ENCODE measurements at places on chromosomes 6 and 20.

GRCh38 chr6:16524380-16524707 lies 236.9 kb downstream of the ATXN1 start:
- DNase-seq = no peak

DNA sequence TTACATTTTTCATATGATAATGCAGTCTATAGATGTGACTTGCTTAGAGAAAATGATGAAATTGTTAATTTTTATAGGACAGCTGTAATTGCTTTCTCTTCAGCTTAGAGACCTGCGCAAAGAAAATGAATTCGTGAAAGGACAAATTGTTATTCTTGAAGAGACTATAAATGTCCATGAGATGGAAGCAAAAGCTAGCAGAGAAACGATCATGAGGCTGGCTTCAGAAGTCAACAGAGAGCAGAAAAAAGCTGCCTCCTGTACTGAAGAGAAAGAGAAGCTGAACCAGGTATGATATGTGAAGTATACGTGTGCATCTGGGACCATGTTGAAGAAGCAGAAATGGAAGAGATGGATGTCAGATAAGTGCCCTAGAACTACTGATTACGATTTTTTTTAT lies 54.4 kb downstream of the CCDC170 start:
- DNase-seq = no peak

DNA sequence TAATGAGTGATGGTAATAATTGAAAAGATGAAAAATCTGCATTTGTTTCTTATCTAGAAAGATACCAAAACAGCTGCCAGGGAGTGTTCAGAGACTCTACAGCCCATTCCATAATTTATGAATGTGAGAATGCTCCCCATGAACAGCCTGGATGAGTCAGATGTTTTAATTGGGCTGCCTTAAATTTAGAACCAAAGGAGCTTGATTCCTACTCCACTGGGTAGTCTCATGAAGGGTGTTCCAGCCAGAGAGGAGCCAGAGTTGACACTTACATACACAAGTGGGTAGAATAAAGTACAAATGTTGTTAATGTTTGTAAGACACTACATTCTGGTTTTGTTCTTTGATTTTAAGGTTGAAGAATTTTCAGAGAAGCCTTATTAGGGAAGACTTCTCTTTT lies 158.7 kb upstream of the PRND start:
- DNase-seq = no peak

- no peak for DNase-seq
Observed at GRCh38 chr6:24761851-24762250, 12.9 kb upstream of the GMNN start.

DNA sequence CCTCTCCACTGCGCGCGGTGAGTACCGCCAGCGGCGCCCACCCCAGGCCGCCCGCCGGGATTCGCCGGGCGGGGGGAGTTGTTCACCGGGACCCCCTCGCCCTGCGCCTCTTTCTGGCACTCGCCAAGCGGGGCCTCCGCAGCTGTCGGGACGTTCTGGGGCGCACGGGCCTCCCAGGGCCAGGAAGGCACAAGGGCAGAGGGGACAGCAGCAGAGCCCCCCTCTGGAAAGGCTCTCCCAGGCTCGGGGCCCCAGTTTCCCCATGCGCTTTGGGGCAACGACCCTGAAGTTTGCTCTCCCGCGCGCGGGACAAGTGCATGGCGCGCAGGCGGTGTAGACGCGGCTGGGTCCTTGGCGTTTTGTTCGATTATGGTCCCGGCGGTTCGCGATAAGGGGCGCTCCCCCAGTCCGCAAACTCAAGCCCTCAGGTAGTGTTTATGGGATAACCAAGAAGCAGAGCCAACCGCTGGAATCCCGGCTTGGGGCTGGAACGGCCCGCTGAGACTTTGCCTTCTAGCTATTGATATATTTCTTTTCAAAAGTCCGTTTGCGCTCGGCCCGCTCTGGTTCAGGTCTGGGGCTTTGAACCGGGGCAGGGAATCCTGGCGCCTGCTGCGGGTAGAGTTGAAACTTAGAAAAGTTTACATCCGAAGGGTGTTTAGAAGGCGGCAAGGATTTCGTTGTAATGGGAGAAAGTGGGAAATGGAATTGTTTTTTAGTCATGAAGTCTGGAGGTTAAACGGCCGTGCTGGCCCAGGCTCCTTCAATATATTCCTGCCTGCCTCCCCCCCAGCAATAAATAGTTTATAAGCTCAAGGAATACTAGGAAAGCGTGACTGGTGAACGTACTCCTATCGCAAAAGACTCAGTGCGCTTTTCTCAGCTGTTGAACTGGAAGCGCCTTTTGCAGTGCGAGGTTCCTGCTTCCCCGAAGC lies 595 bp downstream of the EYA2 start:
- no peak for DNase-seq

DNA sequence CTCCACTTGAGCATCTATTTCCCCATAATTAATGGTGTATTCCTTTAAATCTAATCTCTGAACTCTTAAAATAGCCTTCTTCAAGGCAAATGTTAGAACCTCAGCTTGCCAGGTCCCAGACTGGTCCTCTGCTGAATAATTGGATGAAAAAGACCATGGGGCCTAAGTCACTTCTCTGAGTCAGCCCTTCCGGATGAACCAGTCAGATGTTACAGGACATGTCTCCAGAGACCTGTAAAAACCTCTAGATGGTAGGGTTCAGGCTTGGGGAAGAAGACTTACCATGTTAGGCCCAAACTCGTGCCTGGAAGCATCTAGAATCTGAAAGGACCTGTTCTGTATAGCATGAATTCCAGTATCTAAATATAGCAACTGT lies 97.3 kb downstream of the CDKAL1 start:
- no peak for DNase-seq

DNA sequence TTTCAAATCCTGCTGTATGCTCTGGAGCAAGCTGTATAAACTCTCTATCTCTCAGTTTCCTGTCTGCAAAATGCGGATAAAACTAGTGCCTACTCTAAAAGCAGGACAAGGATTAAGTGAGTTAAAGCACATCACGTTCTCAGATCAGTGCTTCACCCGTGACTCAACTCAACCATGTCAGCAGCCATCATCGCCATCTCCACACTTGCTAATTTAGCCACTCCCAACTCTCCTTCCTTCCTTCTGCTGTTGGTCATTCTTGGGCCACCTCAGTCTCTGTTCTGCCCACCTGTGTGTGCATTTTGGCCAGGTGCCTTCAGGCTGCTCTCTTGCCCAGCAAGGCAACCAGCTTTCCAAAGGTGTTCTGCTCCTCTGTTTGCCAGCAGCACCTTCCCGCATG lies 260.0 kb upstream of the CDYL start:
- no peak for DNase-seq

DNA sequence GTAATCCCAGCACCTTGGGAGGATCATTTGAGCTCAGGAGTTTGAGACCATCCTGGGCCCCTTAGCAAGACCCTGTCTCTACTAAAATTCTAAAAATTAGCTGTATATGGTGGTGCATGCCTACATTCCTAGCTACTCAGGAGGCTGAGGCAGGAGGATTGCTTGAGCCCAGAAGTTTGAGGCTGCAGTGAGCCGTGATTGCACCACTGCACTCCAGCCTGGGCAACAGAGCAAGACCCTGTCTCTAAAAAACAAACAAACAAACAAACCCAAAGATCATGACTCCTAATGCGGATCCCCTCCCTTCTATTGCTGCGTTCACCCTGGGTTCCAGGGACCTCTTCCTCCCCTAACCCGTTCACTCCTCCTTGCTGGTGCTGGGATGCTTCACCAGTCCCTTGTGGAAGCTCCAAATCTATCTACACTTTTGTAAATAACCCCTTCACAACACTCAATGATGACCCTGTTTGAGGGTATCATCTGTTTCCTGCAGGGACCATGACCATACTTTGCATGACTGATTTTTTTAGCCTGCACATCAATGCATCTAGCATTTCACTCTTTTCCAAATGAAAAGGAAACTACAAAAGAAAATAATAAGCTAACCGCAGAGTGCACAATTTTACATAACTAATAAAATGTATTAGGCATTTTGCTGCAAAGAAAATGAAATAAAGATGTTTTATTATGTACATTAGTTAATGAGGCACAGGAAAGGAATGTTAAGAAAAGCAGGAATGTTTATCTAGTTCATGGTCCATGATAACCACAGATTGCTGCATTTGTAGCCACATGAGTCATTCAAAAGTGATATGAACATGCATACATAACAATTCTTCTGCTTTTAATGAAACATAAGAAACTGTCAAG lies 30.5 kb upstream of the IPCEF1 start:
- DNase-seq = no peak

DNA sequence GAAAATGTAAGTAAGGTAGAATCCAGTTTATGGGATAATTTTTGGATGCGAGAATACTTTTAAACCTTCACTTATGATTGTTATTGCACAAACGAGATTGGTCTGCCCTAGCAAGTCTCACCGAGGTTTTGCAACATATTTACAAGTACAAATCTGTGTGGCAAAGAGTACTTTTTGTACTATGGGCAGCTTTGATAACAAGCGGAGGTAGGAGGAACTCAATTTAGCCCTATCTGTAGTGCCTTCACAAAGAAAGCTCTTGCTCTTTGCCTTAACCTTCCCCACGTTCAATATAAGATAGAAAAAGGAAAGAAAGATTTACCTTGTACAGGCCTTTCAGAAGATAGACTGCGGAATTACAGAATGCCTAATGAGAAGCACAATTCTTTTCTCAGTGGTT lies 77.5 kb upstream of the HIVEP1 start:
- DNase-seq = no peak
